Eye (tissue), 1 donor: ENCODE measurements at places on chromosomes 2 and 18.
A peak's percentile ranks its signal among the peaks of the same experiment; 100 is the strongest.

DNA sequence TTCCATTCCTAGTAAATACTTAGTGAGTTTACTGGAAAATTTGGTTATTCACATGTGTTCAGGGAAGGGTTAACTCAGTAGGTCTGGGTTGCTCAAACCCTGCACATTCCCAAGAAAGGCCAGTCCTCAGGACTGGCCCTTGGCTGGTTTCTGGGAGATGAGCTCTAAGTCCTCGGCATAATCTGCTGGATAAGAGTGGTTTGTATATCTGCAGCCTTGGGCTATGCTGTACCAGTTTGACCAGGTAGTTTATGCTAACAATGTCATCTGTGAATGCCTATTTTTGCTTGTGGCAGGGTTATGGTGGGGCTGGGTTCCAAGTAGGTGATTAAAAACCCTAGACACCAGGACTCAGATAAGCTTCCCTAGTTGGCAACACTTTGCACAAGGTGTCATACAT lies 7.4 kb upstream of the PTH2R start:
- DNase-seq = no peak

DNA sequence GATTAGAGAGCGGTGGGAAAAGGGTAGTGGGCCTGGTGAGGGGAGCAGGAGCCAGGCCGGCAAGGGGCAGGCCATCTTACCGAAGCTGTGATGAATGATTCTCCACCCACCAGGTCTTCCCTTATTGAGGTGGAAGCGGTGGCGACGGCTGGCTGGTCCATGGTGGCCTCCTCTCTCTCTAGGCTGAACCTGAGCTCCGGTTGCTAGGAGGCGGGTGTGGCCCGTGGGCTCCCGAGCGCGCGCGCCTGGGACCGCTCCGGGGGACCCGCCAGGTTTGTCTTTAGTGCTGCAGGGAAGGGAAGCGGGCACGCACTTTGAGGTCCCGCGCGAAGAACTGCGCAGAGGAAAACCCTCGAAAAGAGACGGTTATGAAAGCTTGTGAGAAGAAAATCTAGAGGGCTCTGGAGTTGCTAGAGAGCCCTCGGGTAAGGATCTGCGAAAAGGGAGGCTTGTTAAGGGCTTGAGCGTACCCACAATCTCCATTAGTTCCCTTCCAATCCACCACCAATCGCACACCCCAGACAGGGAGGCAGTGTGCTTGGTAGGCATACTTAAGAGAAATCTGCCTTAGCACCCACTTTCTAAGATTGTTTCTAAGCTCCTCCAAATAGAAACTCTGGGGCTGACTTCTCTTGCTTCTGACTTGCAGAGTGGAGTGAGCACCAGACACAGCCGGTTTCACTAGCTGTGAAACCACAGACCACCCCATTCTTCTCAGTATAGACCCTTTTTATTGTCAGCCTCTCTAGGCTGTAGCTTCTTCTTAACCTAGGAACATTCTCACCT lies at the start of gene STPG4:
TSS of gene STPG4 (minus strand) at position 218 of the 786 bp plus-strand sequence. CDS start at position 161, 57 bp downstream.
- DNase-seq = no peak

GRCh38 chr2:234669621-234670020 lies 172.7 kb upstream of the ARL4C start:
- DNase-seq = no peak

GRCh38 chr2:107322416-107322815 lies 436.4 kb upstream of the ST6GAL2 start:
- DNase-seq = peak; percentile 42

DNA sequence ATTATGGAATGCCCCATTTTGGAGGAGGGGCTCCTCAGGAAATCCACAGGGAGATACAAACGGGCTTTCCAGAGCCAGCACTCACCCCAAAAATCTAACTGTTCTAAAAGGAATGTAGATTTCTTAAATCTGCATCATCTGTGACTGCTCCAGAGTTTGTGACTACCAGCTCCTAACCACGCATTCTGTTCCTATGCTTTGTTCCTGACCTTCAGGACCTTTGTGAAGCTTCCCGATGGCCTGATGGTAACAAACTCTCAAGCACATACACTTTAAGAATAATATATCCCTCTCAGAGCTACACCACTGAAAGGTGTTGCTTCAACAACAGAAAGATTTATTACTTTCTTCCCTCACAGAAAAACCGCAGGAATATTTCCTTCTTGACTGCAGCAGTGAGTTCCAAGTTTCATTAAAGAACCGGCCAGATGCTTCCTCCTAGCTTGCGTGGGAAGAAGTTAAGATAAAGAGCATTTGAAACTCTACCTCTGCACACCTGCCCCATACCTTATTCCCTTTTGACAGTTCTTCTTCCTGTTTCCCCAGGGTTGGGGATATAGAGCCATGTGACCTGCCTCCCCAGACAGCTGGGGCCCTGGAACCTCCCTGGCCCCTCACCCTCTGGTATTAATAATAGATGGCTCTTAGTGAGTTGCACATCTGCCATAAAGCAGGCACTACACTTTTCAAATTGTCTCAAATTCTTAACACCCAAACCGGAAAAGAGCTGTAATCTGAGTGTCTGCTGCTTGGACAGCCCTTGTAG lies 40.2 kb upstream of the EML4 start:
- no peak for DNase-seq

- peak; percentile 22 for DNase-seq
Observed at GRCh38 chr2:5766056-5766455, 73.9 kb downstream of the SOX11 start.

DNA sequence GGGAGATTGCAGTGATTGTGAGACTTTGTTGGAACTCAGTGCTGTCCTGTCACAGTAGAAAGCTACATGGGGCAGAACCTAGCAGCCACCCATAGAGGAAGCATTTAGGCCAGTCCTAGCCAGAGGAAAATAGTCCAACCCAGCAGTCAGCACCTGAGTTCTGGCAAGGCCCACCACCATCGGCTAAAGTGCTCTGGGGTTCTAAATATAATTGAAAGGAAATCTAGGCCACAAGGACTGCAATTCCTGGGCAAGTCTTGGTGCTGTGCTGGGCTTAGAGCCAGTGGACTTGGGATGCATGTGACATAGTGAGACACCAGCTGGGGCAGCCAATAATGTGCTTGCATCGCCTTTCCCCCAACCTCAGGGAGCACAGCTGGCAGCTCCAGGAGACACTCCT lies 28.9 kb upstream of the ACTR2 start:
- DNase-seq = no peak

- peak; percentile 23 for DNase-seq
Observed at GRCh38 chr18:14747513-14748474, at the start of gene ANKRD30B. ANKRD30B (plus strand) TSS chr18:14748172; CDS start chr18:14748420, 248 bp downstream.

GRCh38 chr2:152410165-152410597 lies 75.2 kb downstream of the FMNL2 start:
- no peak for DNase-seq

- peak; percentile 90 for DNase-seq
Observed at GRCh38 chr2:202870431-202871299, 901 bp downstream of the ICA1L start.

DNA sequence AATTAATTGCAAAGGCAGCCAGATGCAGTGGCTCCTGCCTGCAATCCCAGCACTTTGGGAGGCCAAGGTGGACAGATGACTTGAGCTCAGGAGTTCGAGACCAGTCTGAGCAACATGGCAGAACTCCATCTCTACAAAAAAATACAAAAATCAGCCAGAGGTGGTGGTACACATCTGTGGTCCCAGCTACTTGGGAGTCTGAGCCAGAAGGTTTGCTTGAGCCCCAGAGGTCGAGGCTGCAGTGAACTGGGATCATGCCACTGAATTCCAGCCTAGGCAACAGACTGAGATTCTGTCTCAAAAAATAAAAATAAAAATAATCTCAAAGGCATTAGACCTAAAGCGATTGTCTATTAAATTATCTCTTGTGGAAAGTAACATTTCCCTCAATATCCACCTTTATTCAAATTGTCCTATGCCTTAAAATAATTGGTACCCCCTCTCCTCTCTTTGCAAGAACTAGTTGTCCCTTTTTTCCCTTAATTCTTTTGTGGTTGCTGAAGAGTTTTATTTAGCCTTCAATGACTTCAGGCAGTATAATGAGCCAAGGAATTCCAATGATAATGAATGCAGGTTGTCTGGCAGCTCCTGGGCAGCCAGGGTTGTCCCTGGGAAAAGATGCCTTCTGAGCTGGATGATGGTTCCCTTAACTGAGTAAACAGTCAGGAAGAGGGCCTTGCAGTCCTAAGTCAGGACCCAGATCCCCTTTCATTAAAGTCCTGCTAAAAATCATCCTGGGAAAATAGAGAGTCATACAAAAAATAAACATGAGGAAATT lies 32.2 kb downstream of the GPR75 start:
- no peak for DNase-seq

DNA sequence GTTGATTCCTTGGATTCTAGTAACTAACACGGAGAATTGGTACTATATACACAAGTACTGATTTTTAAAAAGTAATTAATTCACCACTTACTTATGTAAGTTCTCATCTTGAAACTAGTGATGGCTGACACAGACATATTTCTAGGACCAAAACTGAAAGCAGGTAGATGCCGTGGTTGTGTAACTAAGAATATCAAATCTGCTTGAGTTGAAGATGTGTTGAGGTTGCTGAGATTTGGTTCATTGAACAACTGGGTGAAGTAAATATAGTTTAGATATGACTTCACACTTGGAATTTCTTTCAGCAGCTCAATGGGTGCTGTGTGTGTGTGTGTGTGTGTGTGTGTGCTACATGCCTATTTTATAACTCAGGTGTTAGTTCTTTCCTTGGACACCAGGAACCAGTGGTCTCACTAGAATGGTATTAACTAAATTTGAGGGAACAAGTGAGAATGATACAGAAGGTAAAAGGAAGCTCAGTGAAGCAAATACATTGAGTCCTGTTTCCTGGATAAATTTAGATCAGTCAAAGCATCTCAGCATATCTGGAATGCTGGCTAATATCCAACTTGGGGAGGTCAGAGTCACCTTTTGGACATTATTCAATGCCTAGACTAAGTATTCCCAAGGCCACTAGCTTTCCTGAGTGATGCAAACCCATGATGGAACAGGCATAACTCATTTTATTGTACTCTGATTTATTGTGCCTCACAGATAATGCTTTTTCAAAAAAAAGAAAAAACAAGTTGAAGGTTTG lies 110.7 kb upstream of the ZEB2 start:
- no peak for DNase-seq

- DNase-seq = no peak
Observed at GRCh38 chr2:75522543-75523312, 38.0 kb downstream of the EVA1A start.

GRCh38 chr2:166157578-166157977 lies 29.8 kb upstream of the SCN1A start:
- DNase-seq = no peak

GRCh38 chr2:128450211-128451024 lies 131.8 kb upstream of the HS6ST1 start:
- no peak for DNase-seq

GRCh38 chr18:12310762-12311161 lies 2.7 kb downstream of the TUBB6 start:
- DNase-seq = no peak

DNA sequence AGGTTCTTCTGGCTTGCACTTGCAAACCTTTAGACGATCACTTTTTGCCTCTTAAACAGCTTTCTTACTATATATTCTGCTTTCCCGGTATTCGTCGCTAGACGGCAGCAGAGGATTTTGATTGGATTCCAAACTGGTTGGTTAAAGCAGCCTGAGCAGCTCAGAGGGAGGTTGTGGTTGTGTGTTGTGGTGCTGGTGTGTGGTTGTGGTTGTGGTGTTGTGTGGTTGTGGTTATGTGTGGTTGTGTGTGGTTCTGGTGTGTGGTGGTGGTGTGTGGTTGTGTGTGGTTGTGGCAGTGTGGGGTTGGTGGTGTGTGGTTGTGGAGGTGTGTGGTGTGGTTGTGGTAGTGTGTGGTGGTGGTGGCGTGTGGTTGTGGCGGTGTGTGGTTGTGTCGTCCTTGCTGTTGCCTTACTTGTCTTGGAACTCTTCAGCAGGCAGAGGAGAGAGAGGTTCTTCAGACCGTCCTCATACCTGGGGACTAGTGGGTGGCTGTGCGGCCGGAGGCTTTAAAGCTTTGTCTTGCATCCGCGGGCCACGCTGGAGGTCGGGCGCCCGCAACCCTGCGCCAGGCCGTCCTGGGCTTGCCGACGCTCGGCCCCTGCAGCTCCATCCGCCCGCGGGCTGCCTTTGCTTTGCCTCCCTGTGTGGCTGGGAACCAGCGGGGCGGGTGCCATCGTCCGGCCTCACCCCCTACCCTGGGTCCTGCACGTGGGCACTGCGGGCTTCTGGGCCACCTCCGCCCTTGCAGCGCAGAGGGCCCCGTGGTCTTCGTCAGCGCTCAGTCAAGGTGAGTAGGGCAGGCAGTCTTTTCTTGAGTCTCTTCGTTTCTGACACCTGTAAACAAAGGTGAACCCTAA lies 190.8 kb downstream of the ARHGAP28 start:
- peak; percentile 92 for DNase-seq

DNA sequence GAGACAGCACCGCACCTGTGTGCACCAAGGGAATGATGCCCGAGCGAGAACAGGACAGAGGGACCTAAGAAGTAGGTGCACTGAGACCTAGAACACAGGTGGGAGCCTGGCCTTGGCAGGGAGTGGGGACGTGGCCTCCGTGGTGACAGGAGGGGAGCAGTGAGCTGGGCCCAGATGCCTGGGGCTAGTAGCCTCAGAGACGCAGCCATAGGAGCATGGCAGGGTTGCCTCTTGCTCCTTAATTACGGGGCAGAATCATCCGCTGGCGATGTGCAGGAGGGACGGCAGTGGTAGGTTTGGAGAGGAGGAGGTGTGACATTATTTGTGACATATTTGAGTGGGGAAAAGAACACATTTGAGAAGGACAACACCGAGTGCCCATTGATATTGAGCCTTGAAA lies 57.0 kb upstream of the HPCAL1 start:
- DNase-seq = no peak

DNA sequence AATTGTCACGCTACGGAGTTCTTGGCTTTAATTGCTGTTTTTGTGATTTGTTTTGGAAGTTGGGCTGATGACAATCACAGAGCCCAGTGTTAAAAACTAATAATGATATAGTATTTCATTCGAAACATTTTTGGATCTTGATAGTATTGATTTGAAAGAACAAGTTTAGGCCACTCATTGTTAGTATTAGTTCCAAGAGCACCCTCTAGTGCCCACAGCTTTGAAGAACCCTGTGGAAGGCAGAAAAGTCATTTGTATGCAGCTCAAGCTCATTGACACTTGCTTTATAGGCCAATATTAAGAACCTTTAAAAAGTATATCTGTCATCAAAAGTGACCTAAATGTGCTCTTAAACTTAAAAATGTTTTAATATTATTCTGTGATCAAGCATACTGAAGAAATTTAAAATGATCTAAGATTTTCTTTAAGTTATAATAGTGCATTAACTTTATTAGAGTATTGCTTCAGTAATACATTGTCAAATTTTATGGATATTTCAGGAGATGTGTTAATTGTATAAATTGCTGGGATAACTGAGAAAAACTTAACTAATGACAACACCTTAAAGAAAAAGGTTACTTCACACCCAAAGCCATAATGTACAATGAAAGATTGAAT lies 191.0 kb downstream of the GRB14 start:
- DNase-seq = peak; percentile 78

- peak; percentile 74 for DNase-seq
Observed at GRCh38 chr2:218648088-218648786, 11.2 kb downstream of the ZNF142 start.
